ENCODE measurements at places on chromosomes 2 and 18. TPM values are rescaled to one million over a fixed set of nuclear protein-coding genes. Genes with fewer than 3 reads are reported as not detected.
A peak's percentile ranks its signal among the peaks of the same experiment; 100 is the strongest.

SKOR2 gene
- not detected for total RNA-seq

- no peaks in the 10 kb centered on the region for H3K27me3 ChIP-seq
- no peak overlapping the region for H3K4me3 ChIP-seq
- no peaks in the 10 kb centered on the region for H3K36me3 ChIP-seq
- DNase-seq: no peak
- H3K27ac ChIP-seq: no peak overlapping the region
Measured at GRCh38 chr18:75462178-75462832, 34.8 kb upstream of the SMIM21 start.

GRCh38 chr18:74390900-74391299 is 66.2 kb downstream of the DIPK1C start:
- no peaks in the 10 kb centered on the region for H3K36me3 ChIP-seq
- no peaks in the 10 kb centered on the region for H3K27me3 ChIP-seq
- no peak overlapping the region for H3K27ac ChIP-seq
- H3K4me1 ChIP-seq: peaks cover 7% of the 10 kb centered on the region

TCF23 gene
- total RNA-seq: not detected

- no peak for DNase-seq
- no peaks in the 10 kb centered on the region for H3K4me1 ChIP-seq
- H3K27me3 ChIP-seq: no peaks in the 10 kb centered on the region
Measured at GRCh38 chr2:148582679-148583511, 61.7 kb upstream of the EPC2 start.

GRCh38 chr2:171793691-171794678 is 100.1 kb downstream of the SLC25A12 start:
- peaks cover 6% of the 10 kb centered on the region for H3K36me3 ChIP-seq
- no peaks in the 10 kb centered on the region for H3K27me3 ChIP-seq
- no peak overlapping the region for H3K27ac ChIP-seq
- H3K4me1 ChIP-seq: no peaks in the 10 kb centered on the region
- no peak overlapping the region for H3K4me3 ChIP-seq
- no peak for DNase-seq

DNA sequence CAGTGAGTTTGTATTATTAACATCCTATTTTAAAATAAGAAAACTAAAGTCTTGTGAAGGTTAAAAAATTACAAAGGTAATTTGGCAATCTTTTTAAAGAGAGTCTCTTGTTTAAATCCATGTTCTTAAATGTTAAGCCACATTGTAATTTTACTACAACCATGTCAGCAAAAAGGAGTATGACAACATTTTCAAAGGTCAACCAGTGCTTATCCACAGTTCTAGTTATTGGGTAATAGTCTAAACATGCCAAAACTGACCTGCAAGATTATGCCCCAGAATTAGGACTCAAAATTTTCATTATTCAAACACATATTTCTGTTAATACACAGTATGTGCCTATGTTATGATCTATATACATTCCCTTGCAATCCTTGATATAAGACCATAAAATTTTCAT is 1312.6 kb upstream of the CHAC2 start:
- no peaks in the 10 kb centered on the region for H3K27me3 ChIP-seq
- DNase-seq: no peak
- no peaks in the 10 kb centered on the region for H3K4me1 ChIP-seq
- H3K4me3 ChIP-seq: no peak overlapping the region
- no peaks in the 10 kb centered on the region for H3K36me3 ChIP-seq

GRCh38 chr18:45547910-45548309 is 67.4 kb upstream of the SLC14A2 start:
- H3K36me3 ChIP-seq: no peaks in the 10 kb centered on the region
- no peak for DNase-seq
- no peak overlapping the region for H3K27ac ChIP-seq
- no peaks in the 10 kb centered on the region for H3K27me3 ChIP-seq
- H3K4me3 ChIP-seq: no peak overlapping the region

DNA sequence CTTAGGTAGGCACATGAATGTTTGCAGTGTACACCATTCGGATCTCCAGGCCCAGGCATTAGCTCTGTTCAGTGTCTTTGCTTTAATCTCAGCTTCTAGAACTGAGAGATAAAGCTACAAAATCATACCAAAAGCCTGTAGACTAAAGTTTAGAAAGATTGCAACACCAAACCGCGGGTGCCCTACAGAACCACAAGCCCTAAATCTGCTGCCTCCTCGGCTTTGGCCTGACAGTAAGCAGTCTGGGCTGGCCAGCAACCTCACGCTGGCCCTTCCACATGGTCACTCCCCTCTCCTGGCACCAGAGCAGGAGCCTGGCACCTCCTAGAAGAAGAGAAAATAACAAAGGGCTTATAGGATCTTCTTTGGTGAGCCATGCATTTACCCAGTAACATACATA is 8.9 kb upstream of the OSR1 start:
- no peaks in the 10 kb centered on the region for H3K36me3 ChIP-seq
- H3K4me1 ChIP-seq: peaks cover 7% of the 10 kb centered on the region
- no peak for DNase-seq
- no peak overlapping the region for H3K4me3 ChIP-seq
- H3K27me3 ChIP-seq: no peaks in the 10 kb centered on the region

CCDC195 gene
- total RNA-seq: not detected

- peaks cover 27% of the 10 kb centered on the region for H3K27me3 ChIP-seq
- no peak within 1 kb of the TSS for H3K4me3 ChIP-seq
- peaks cover 36% of the 10 kb centered on the region for H3K4me1 ChIP-seq
- peak; percentile 35 for DNase-seq
- H3K36me3 ChIP-seq: no peaks in the 10 kb centered on the region
Measured at GRCh38 chr2:44941551-44942234, at the start of gene SIX3. TSS of gene SIX3 (plus strand) at chr2:44941702. CDS start at chr2:44942105, 403 bp downstream.

KLF11 gene
- total RNA-seq: 7.0 TPM

DNA sequence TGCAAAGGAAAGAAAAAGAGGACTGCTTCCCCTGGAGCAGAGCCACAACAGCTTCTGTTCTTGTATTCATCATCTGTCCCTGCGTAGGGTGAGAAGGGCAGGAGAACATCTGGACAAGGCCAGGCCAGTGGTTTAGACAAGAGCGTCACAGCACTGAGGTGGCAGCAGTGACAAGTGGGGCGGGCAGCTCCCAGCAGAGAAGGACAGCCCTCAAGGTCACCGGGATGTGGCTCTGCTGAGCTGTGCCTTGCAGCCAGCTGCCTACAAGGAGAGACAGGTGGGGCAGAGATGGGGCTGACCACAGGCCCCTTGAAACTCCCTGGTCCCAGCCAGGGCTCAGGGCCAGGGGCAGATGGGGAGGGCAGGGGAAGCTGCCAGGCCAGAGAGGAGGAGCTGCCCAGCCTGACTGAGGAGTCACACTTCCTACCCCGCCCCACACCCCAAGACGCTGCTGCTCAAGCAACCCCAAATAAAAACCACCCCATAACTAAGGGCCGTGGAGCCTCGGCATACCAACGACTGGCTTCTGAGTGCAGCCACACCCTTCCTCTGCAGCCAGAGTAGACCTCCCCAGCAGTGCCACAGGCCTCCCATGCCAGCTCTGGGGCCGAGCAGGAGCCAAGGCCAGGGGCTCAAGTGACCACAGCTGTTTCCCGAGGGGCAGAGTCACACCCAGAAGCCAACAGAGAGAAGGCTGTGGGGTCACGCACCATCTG is 5.4 kb downstream of the RAB11FIP5 start:
- no peaks in the 10 kb centered on the region for H3K36me3 ChIP-seq
- DNase-seq: no peak
- no peak overlapping the region for H3K27ac ChIP-seq
- H3K4me1 ChIP-seq: peaks cover 56% of the 10 kb centered on the region

GRCh38 chr2:3601561-3602271 is 6.8 kb downstream of the COLEC11 start:
- DNase-seq: no peak
- H3K27me3 ChIP-seq: no peaks in the 10 kb centered on the region
- no peaks in the 10 kb centered on the region for H3K36me3 ChIP-seq
- no peak overlapping the region for H3K4me3 ChIP-seq

- H3K27ac ChIP-seq: no peak overlapping the region
- no peaks in the 10 kb centered on the region for H3K36me3 ChIP-seq
- no peak for DNase-seq
- H3K4me1 ChIP-seq: no peaks in the 10 kb centered on the region
- H3K4me3 ChIP-seq: no peak overlapping the region
Measured at GRCh38 chr2:48210189-48210588, 303.9 kb upstream of the FBXO11 start.

GRCh38 chr2:28088970-28089369 is 198.4 kb downstream of the BABAM2 start:
- no peaks in the 10 kb centered on the region for H3K27me3 ChIP-seq
- no peak overlapping the region for H3K27ac ChIP-seq
- DNase-seq: no peak
- H3K4me3 ChIP-seq: no peak overlapping the region

RIT2 gene
- not detected for total RNA-seq

DNA sequence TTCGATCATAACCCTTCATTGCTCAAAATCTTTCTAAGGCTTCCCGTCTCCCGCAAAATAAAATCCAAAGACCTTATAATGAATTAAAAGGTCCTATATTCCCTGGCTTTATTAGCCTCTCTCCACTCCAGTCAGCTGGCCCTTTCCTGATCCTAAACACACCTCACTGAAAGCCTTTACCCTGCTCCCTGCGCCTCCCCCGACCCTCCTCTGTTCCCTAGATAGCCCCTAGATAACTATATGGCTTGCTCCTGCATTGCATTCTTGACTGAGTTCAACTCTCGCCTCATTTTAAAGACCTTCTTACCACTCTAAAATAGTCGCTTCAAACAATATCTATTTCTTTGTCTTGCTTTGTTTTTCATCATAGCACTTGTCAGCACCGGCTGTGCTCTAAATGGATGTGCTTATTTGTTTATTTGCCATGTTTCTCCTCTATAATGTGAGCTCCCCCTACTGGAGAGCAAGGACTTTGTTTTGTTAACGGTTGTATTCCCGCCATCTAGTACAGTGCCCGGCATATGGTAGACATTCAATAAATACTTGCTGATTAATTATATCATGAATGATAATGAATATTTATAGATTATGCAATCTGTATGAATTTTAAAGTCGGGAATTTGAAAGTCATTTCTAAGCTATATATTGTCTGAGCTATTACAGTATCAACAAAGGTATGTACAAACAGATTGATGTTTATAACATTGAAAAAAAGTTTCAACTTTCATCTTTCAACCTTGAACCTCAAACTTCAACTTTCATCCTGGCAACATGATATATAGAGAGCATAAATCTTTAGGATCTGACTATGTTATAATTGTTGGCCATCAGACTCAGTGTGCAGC is 32.4 kb upstream of the VIT start:
- no peaks in the 10 kb centered on the region for H3K27me3 ChIP-seq
- no peaks in the 10 kb centered on the region for H3K4me1 ChIP-seq
- no peak overlapping the region for H3K27ac ChIP-seq
- H3K36me3 ChIP-seq: no peaks in the 10 kb centered on the region
- DNase-seq: peak; percentile 27

REG1B gene
- total RNA-seq: not detected

ZC3H8 gene
- total RNA-seq: 17.9 TPM

DNA sequence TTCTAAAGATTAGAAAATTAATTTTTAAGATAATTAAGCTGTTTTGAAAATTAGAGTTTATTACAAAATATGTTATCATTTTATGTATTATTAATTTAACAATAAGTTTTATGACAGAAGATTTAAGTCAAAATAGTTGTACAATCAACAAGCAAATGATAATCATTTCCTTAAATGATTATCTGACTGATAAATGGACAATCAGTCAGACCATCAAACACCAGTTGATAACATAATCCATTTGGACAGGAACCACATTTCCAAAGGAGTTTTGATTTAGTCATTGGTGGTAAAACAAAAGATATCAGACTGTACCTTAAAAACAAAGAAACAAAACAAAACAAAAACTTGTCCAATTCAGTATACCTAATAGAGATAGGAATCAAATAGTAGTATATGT is 1.9 kb downstream of the TFPI start:
- H3K4me3 ChIP-seq: no peak overlapping the region
- no peak for DNase-seq
- H3K27ac ChIP-seq: no peak overlapping the region
- H3K27me3 ChIP-seq: no peaks in the 10 kb centered on the region
- H3K4me1 ChIP-seq: no peaks in the 10 kb centered on the region

PRSS56 gene
- total RNA-seq: not detected

LHCGR gene
- not detected for total RNA-seq

AQP12A gene
- total RNA-seq: not detected

- DNase-seq: no peak
- no peaks in the 10 kb centered on the region for H3K4me1 ChIP-seq
- H3K4me3 ChIP-seq: no peak overlapping the region
- H3K27ac ChIP-seq: no peak overlapping the region
- no peaks in the 10 kb centered on the region for H3K36me3 ChIP-seq
- H3K27me3 ChIP-seq: no peaks in the 10 kb centered on the region
Measured at GRCh38 chr2:647003-647560, 30.1 kb downstream of the TMEM18 start.

DNA sequence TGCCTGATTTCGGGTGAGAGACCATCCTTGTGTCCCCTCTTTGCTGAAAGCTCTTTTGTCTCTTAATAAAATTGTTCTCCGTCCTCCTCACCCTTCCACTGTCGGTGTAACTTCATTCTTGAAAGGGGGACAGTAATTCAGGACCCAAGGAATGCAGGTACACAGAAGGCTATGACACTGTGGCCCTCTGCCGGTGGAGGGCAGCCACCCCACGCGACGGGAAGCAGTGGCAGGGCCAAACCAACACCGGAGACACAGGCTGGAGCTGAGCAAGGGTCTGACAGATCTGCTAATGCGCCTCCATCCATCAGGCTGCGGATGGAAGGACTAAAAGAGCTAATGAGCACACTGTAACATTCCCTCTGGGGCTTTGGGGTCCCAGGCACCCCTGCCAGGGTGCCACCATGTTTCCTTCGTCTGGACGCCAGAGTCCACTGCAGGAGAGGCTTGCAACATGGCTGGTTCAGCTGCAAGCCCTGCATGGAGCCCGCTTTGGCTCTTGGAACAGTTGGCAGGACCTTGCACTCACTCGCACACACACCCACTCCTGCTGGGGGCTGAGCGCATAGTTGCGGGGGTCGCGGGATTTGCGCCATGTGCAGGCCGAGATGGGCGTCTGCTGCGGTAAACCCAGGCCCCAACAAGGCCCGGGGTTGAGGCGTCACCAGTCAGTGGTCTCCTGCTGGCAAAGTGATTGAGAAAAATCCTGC is 544.1 kb upstream of the CDH7 start:
- DNase-seq: no peak
- no peaks in the 10 kb centered on the region for H3K36me3 ChIP-seq
- no peaks in the 10 kb centered on the region for H3K4me1 ChIP-seq
- no peak overlapping the region for H3K27ac ChIP-seq

CFAP221 gene
- not detected for total RNA-seq

SEPTIN10 gene
- 5.1 TPM for total RNA-seq

DNA sequence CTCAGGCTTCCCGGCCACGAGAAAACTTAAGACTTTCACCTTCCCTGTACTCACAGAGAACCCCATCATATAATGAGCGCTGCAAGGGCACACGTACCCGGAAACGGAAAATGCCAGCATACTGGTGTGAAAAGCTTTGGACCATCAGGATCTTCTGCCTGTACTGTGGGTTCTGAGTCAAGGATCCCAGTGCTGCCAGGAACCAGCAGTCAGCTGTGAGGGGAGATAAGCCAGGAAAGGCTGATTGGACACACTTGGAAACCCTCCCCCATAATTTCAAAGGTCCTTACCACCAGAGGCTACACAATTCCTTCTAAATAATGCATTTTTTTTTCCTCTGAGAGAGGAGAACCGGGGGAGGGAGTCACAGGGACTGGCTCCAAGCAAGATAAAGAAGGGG is 31.4 kb downstream of the CAPN13 start:
- no peaks in the 10 kb centered on the region for H3K4me1 ChIP-seq
- H3K27me3 ChIP-seq: no peaks in the 10 kb centered on the region
- no peaks in the 10 kb centered on the region for H3K36me3 ChIP-seq
- no peak for DNase-seq

DNAJC5G gene
- not detected for total RNA-seq
